Glomerular endothelial cell (primary cell): ENCODE measurements at places on chromosomes 16 and 17. TPM values are rescaled to one million over a fixed set of nuclear protein-coding genes. Genes with fewer than 3 reads are reported as not detected.

DNA sequence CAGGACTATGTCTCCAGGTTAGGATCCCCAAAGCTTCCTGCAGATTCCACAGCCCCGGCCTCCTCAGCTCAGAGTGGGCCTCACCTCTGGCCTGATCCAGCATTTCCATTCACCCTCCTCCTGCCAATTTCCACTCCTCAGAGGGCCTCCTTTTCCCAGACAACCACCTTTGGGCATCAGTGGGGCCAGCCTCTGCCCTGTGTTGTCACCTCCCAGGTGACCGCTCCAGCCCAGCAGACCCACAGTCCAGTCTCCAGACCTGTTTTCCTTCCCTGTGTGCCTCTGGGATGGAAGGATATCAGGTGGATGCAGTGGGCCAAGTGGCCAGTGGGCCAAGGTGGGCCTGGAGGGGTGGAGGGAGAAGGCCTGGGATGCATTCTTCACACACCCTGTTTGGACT is 32.7 kb downstream of the B9D1 start:
- DNase-seq, result no peak

DNA sequence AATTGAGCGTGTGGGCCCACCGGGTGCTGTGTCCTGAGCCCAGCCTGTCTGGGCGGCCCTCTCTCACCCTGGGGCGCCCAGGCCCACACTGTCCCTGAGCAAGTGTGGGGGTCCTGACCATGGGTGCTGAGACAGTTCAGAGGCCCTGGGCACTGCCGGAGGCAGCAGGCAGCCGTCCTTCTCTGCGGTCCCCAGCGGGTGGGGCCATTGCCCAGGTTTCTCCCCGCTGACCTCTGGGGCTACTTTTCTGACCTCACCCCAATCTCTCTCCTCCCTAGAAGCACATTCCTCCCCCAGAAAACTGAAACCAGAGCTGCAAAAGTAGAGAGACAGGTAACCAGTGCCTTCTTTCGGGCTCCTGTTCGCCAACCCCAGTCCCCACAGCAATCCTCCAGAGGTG is 36.0 kb upstream of the PVALEF start:
- no peak for DNase-seq

DNA sequence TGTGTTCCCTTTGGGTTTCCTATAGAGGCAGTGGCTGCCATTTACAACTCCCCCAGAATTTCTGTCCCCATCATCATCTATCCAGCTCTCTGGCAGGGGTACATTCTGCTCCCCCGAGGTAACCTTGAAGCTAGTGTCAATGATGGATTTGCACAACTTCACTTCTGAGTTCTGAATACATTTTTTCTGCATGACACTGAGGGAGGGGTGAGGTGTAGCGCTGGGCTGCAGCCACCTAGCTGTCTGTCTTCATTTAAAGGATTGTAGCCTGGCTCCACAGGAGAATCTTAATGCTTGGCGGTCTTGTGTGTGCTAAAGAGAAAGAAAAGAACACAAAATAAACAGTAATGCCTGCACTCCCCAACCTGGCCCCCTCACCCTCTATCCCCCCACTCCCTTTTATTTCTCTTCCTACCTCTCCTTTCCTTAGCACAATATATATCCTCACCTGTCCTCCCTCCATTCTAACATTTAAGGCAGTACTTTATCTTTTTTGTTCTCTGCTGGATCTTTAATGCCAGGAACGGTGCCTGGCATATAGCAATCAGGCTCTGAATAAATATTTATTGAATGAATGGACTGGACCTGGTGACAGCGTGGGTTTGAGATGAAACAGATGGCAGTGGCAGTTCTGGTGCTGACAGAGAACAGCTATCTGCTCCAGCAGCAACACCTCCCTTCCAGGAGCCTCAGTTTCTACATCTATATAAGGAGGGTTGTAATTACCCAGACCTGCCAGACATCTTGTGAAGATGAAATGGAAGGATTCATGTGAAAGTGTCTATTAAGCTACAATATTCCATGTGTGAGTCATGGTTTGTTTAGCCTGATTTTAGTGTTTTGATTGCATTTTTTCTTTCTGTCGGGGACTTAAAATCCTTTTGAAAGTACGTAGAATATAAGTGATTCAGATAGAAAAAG is 163.5 kb upstream of the CDH11 start:
- no peak for DNase-seq

- DNase-seq, result no peak
These were observed at the start of gene SHISA6 for GRCh38 chr17:11240841-11241610. SHISA6 (plus strand) TSS chr17:11241213.

The OTOA gene
- 0.06 TPM in 1 of 2 replicates, not detected in the other for total RNA-seq

The PTX4 gene
- 0.18 TPM in 1 of 2 replicates, not detected in the other for total RNA-seq

- DNase-seq, result peak; percentile 95
These were observed 300.6 kb downstream of the SOX9 start for GRCh38 chr17:72421128-72422092.

The ZNF423 gene
- 1.8 and 3.4 TPM in 2 replicates for total RNA-seq

The GABARAP gene
- 548 and 565 TPM in 2 replicates for total RNA-seq

The PEX12 gene
- total RNA-seq, result 4.6 and 6.3 TPM in 2 replicates

DNA sequence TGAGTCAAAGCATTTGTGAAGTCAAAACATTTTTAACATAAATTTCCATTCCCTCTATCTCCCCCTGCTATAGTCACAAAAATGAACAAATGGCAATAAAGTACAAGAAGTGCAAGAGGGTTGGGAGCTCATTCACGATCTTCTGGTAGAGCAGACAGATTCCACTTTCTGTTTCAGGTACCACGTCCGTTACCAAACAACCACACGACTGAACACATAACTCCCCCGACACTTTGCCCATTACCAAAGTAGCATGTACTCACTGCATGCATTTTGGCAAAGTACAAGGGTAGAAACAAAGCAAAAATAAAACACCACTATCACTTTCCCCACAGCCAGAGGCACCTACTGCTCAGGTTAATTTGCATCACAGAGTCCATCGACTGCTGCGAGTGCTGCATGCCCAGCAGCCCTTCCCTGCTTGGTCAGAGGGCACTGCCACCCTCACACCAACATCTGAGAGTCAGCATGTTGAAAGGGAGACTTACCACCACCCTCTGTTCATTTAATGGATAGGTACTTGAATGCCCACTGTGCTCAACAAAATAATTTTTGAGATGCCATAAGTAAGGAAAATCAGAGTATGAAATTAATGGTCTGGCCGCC is 150.3 kb upstream of the AXIN2 start:
- DNase-seq, result no peak

DNA sequence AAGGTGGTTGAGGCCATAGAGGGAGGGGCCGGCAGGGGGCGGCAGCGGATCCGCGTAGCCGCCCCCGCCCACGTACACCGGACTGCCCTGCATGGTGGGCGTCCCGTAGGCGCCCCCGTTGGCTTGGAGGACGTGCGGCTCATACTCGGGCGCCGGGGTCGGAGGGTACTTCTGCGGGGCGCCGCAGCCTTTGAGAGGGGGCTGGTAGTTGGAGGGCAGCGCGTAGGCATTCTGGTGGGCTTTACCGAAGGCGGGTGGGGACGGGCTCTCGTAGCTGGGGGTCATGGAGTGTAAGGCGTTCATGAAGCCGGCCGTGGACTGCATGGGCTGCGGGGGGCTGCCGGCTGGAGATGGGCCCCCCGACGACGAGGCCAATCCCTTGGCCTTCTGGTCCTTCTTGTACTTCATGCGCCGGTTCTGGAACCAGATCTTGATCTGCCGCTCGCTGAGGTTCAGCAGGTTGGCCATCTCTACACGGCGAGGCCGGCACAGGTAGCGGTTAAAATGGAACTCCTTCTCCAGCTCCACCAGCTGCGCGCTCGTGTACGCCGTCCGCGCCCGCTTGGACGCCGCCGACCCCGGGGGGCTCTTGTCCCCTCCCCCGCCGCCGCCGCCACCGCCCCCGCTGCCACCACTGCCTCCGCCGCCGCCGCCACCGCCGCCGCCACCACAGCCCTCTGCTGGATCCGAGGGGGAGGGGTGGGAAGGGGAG is 5.7 kb upstream of the HOXB2 start:
- DNase-seq, result no peak

DNA sequence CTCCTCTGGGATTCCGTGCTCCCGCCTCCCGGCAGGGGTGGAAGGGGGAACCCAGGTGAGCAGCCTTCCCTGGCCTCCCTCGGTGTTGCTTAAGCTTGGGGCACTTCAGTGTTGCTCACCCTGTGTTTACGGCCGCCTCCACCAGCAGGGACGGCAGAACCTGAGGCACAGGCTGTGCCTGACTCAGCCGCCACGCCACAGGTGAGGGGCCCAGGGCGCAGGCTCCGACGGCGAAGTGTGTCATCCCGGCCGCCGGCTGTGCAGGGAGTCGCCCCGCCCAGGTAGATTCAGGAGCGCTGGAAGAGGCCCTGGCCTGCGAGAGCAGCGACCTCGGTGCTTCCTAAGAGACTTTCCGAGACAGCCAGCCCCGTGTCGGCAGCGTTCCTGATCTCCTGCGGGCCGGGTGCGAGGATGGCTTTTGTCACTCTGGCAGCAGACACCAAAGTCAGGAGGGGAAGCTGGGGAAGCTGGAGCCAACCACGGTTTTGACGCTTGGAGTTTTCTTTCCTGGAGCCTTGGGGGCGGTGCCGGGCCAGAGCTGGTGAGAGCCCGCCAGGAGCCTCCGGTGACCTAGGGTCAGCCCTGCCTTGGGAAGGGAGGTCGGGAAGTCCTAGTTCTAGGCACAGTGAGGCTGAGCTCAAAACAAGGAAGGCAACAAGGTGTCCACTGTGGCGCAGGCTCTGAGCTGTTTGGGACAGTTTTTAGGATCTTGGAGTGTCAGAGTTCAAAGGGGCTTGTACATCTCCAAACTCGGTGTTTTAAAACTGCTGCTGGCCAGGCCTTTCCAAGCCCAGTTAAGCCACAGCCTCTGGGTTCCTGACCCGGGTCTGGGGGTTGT is 2.1 kb downstream of the GSE1 start:
- no peak for DNase-seq

DNA sequence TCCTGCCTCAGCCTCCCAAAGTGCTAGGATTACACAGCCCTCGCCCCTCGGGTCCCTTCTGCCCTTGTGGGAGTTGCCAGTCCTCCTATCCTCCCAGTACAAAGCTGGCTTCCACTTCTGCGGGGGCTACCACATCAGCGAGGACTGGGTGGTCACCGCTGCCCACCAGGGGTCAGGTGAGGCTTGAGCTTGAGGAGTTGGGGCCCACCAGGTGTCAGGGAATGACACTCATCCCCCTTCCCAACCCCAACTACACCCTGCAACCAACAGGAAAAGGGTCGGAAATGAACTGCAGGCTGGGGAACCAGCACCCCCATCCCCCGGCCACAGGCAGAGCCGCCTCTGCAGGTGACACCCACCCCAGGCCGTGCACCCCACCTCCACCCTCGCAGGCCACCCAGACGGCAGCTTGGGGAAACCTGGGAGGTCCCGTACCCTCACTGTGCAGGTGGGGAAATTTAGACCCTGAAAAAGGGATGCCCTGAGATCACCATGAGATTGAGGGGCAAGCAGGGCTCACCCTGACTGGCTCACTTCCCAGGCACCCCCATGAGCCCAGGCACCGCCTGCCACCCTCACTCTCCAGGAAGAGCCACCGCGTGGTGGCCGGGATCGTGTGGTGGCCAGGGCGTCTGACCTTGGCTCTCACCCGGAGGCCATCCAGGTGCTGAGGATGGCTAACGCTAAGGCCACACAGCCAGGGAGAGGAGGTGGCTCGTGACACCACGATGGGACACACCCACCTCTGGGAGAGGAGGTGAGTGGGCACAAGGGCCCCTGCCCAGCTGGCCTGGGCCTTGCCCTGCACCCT is 8.0 kb downstream of the CTRB1 start:
- no peak for DNase-seq

DNA sequence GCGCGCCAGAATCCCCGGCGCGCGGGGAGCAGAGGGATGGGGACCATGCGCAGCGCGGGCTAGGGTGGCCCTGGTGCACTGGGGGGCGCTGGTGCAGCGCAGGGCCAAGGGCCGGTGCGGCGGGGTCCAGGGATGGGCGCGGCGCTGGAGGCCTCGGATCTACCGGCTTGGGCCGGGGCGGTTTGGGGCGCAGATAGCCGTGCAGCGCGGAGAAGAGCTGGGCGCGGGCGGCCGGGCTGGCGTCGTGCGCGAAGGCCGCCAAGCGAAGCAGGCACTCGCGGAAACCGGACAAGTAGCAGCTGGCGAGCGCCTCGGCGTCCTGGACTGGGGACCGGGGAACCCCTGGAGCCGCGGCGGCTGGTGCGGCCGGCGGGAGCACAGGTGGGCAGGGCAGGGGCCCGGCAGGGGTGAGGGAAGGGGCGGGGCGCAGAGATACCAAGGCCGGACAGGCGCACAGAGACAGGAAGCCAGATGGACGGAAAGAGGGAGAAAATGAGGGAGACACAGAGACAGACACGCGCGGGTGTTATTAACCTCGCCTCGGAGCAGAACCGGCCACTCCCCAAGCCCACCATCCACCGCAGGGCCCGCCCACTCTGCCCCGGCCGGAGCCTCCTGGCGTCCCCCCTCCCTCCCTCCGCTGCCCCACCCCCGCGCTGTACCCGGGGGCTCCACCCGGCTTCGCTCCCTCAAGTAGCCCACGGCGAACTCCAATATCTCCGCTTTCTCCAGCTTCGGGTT is 2.1 kb downstream of the HES7 start:
- no peak for DNase-seq
